Dorsolateral prefrontal cortex (tissue), 122 donors: ENCODE measurements at places on chromosomes 7 and 10. TPM values are rescaled to one million over a fixed set of nuclear protein-coding genes. Genes with fewer than 3 reads are reported as not detected.

- no peak for DNase-seq
Measured at GRCh38 chr10:79928028-79928583, 20.8 kb downstream of the SFTPD start.

GRCh38 chr7:18413447-18413846 lies 82.1 kb upstream of the HDAC9 start:
- DNase-seq = no peak

DNA sequence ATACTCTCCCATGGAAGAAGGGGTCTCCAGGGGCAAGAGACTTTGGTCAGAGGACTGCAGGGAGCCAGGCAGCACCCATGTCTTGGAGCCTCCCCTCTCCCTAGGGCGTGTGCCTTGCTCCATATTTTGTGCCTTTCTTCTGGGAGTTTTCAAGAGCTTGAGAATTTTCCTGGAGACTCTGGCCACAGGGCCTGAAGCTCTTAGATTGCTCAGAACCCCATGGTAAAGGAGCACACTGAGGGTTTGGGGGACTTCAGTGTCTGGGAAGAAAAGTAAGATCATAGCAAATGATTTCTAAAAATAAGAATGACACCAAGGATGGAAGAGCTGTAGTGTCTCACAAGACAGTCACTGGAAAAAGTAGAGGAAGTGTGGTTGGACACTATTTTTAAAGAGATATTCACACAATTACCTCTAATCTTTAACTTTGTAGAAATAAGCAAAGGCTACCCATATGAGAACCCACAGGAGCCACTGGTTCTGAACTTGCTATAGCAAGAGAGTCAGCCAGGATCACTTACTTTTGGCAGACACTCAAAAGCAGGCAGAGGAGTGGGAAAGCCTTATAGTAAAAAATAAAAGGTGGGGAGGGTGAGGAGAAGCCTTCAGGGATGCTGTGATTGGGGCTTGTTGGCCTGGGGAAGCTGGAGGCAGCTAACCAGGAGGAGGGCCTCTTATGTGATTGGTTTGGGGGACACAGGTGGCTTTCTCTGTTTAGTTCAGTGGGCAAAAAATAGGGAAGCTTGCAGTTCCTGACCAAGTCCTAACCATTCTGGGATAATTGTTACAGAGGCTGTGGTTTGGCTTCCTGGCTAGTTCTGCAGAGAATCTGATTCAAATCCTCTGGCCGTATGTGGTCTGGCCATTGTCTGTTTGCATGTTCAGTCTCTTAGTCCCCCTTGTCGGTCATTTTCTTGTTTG lies 5.1 kb upstream of the CSGALNACT2 start:
- no peak for DNase-seq

Gene GBX1
- not detected for total RNA-seq

Gene CLEC5A
- total RNA-seq = 0.93 TPM

Gene ANKRD61
- not detected for total RNA-seq
